MG63 (cell line): ENCODE measurements at places on chromosomes 12 and 14. TPM values are rescaled to one million over a fixed set of nuclear protein-coding genes. Genes with fewer than 3 reads are reported as not detected.

DNA sequence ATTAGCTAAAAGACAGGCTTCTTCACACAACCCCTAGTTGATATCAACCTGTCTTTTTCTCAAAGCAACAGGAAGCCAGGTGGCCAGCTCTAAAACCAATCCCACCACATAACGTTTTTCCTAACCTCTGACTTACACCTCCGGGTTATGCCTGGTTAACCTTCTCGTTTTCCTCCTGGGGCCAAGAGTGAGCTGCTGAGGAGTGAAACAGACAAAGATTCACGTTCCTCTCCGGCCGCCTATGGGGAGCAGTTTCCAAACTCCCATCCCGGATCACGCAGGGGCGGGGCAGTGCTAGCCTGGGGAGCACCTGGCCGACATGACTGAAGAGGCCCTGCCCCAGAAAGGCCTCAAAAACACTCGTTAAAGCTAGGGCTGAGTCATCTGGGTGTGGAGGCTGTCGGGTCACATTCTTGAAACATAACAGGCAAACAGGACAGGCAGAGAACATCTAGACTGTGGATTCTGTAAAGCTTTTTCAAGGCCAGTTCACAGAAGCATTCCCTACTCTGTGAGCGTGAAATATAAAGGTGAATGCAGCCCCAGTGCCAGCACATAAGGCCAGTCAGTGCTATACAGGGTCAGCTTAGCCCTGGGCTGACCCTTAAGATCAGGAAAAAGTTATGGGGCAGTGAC is 25.9 kb upstream of the LGALS3 start:
- DNase-seq, result peak; percentile 89

POLE2 gene
- total RNA-seq, result 14.3 and 75.1 TPM in 2 replicates

CATSPERB gene
- not detected in 2 replicates for total RNA-seq

STXBP6 gene
- 1.4 TPM in 1 of 2 replicates, not detected in the other for total RNA-seq

SIX6 gene
- not detected in 2 replicates for total RNA-seq
